ENCODE measurements at places on chromosomes 6 and 20. TPM values are rescaled to one million over a fixed set of nuclear protein-coding genes. Genes with fewer than 3 reads are reported as not detected.

Gene RFX6
- not detected for total RNA-seq

Gene GGTLC1
- total RNA-seq, result not detected

Gene HBS1L
- total RNA-seq, result 91.6 TPM

Gene STK38
- 88.9 TPM for total RNA-seq

Gene ASIP
- total RNA-seq, result not detected

Gene BPIFB1
- total RNA-seq, result not detected

Gene PPP1R14C
- total RNA-seq, result 0.10 TPM

Gene SCRT2
- not detected for total RNA-seq

DNA sequence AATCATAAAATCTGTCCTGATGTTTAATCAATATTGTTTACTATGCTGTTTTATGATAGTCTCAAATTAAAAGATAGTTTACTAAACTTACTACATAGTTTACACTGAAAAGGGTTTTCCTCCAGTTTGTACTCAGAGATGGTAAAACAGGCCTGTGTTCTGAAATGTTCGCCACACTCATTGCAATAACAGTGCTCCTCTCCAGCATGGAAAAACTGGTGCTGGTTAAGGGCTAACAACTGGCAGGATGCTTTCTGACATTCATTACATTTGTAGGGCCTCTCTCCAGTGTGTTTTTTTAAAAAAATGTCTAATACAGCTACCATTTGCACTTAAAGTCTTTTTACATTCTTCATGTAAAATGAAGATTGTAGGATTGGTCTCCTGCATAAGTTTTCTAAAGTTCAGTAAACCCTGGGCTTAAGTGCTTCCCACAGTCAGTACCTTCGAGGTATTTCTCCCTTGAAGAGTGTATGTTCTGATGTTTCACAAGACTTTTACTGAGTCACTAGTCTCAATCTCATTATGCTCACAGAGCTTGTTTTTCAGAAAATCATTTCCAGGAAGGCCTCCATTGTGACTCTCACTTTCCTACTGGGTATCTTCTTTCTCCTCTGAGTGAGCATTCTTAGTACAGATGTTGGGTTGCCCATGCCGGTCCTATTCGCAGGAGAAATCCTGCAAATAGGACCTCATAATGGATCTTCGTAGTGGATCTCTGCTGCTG is 8.7 kb upstream of the ZSCAN12 start:
- H3K4me3 ChIP-seq, result no peak overlapping the region
- H3K4me1 ChIP-seq, result peaks cover 14% of the 10 kb centered on the region
- H3K36me3 ChIP-seq, result no peaks in the 10 kb centered on the region

- no peaks in the 10 kb centered on the region for H3K4me1 ChIP-seq
- H3K27me3 ChIP-seq, result no peaks in the 10 kb centered on the region
- DNase-seq, result no peak
- no peak overlapping the region for H3K4me3 ChIP-seq
- no peak overlapping the region for H3K27ac ChIP-seq
Observed at GRCh38 chr20:50628332-50628731, 63.0 kb downstream of the RIPOR3 start.

- H3K27me3 ChIP-seq, result peaks cover 17% of the 10 kb centered on the region
- no peak for DNase-seq
- no peaks in the 10 kb centered on the region for H3K36me3 ChIP-seq
Observed at GRCh38 chr6:39057251-39058155, 8.9 kb downstream of the GLP1R start.

DNA sequence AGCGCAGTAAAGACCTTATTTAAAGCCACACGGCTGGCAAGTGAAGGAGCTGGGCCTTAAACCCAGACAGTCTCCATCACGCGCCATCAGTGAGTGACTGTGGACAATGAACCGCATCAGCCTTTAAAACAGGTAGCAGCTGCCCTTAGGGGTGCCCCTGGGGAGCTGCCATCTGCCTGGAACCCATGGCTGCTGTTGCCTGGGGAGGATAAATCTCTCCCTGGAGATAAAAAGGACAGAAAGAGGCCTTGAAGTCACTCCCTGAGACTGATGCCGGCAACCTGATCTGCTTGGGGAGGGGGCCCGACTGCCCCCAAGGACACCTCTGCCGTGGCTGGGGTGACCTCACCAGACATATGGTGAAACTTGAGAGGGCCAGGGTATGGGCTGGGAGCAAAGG is 73.5 kb downstream of the PREX1 start:
- no peak overlapping the region for H3K27ac ChIP-seq
- peaks cover 94% of the 10 kb centered on the region for H3K36me3 ChIP-seq
- no peak overlapping the region for H3K4me3 ChIP-seq
- H3K27me3 ChIP-seq, result no peaks in the 10 kb centered on the region
- peaks cover 91% of the 10 kb centered on the region for H3K4me1 ChIP-seq

DNA sequence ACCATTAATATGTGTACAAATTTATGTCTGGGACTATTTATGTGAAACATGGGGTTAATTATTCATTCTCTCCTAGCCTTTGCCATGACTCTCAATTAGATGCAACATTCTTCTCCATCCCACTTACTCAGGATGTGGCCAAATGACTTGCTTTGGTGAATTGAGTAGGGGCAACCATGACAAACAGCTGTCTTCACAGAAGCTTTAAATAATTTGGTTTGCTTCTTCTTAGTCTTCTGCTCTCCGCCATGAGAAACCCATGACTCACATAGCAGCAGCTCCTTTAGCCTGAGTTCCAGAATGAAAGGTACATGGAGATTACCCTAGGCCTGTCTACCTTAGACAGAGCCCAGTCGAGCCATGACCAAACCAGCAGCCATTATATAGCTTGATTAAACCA is 74.7 kb downstream of the FRK start:
- H3K4me1 ChIP-seq, result no peaks in the 10 kb centered on the region
- H3K27ac ChIP-seq, result no peak overlapping the region
- DNase-seq, result no peak
- H3K4me3 ChIP-seq, result no peak overlapping the region

GRCh38 chr6:122548281-122548680 is 61.9 kb upstream of the PKIB start:
- H3K4me1 ChIP-seq, result no peaks in the 10 kb centered on the region

GRCh38 chr6:106199331-106199730 is 113.2 kb downstream of the PRDM1 start:
- H3K27me3 ChIP-seq, result no peaks in the 10 kb centered on the region
- H3K27ac ChIP-seq, result no peak overlapping the region
- no peak for DNase-seq
- peaks cover 60% of the 10 kb centered on the region for H3K36me3 ChIP-seq

- H3K27ac ChIP-seq, result no peak overlapping the region
- H3K27me3 ChIP-seq, result no peaks in the 10 kb centered on the region
- H3K36me3 ChIP-seq, result no peaks in the 10 kb centered on the region
- no peak overlapping the region for H3K4me3 ChIP-seq
Observed at GRCh38 chr6:159805440-159806020, 5.5 kb downstream of the PNLDC1 start.

DNA sequence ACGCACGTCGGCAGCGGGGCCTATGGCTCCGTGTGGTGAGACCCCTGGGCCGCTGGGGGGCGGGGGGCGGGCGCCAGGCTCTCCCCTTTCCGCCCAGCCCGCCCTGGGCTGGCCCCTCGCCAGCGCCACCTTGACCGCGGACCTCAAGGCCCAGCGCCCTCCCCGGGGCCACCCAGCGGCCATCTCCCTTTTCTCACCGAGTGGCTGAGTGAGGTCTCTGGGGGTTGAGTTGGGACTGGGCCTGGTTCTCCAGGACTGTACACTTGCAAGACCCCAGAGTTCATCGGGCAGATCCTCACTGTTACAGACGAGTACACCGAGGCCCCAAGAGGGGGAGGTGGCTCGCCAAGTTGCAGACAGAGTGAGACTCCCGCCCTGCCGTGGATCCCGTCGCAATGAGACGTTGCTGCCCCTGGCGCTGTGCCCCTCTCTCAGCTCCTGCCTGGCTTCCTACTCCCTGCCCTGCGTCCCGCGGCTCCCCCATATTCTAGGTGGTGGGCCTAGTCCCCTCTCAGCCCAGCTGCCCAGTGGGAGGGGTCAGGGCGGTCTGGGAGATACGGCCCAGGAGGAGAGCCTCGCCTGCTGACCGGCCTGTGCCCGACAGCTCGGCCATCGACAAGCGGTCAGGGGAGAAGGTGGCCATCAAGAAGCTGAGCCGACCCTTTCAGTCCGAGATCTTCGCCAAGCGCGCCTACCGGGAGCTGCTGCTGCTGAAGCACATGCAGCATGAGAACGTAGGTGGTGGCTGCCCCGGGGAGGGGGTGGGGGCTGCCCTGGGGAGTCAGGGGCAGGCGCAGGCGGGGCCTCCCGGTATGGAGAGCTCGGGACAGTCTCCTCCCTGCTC is 576 bp downstream of the MAPK13 start:
- H3K27ac ChIP-seq, result peak overlapping the region; percentile 93
- H3K4me3 ChIP-seq, result peak overlapping the region; percentile 86
- peak; percentile 65 for DNase-seq
- H3K4me1 ChIP-seq, result peaks cover 53% of the 10 kb centered on the region

DNA sequence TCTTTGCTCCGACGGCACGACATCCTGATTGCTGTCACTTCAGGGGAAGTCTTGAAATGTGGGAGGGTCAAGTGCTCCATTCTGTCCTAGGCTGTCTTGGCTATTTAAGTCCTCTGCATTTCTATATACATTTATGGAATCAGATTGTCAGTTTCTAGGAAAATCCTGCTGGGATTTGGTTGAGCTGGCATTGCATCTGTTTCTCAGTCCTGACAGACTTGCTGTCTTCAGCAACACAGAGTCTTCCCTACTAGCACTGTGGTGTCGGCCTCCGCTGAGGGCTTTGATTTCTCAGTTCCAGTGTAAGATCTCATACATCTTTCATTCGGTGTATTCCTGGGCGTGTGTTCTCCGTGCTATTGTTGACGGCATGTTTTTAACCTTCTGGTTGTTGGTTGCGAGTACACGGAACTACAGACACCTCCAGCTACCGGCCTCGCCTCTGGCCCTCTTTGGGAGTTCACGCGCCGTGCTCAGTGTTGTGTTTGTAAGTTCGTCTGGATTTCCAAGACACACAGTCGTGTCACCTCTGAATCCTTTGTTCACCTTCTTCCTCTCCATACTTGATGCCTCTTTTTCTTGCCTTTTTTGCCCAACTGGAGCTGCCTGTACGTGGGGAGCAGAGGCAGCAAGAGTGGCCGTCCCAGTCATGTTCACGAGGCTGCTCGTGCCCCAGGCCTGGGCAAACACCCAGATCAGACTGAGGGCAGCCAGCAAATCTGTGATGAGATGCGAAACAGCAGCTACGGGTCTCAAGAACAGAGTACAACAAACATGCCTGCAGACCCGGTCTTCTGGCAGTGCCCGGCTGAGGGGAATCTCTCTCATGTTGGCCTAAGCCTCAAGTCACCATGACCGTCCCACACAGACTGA is 92.8 kb downstream of the TAF4 start:
- H3K27ac ChIP-seq, result no peak overlapping the region
- DNase-seq, result no peak
- H3K27me3 ChIP-seq, result no peaks in the 10 kb centered on the region
- H3K4me1 ChIP-seq, result no peaks in the 10 kb centered on the region

DNA sequence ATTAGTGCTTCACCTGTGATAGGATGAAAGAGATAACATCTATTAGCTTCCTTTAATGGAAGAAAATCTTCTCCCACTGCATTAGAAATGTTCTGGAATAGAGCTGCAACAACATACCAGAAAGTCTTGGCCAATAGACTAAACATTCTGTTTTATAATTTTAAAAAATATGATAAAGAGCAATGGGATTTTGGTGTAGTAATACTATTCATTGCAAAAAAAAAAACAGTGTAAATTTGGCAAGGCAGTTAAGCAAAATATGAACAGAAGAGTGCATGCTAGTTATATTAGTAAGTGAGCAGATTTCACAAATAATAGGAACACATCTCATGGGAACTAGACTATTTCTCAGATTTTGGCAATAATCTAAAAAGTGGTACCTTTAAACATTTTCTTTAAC is 43.3 kb downstream of the SOX4 start:
- no peaks in the 10 kb centered on the region for H3K36me3 ChIP-seq
- H3K27me3 ChIP-seq, result no peaks in the 10 kb centered on the region
- no peak overlapping the region for H3K27ac ChIP-seq

DNA sequence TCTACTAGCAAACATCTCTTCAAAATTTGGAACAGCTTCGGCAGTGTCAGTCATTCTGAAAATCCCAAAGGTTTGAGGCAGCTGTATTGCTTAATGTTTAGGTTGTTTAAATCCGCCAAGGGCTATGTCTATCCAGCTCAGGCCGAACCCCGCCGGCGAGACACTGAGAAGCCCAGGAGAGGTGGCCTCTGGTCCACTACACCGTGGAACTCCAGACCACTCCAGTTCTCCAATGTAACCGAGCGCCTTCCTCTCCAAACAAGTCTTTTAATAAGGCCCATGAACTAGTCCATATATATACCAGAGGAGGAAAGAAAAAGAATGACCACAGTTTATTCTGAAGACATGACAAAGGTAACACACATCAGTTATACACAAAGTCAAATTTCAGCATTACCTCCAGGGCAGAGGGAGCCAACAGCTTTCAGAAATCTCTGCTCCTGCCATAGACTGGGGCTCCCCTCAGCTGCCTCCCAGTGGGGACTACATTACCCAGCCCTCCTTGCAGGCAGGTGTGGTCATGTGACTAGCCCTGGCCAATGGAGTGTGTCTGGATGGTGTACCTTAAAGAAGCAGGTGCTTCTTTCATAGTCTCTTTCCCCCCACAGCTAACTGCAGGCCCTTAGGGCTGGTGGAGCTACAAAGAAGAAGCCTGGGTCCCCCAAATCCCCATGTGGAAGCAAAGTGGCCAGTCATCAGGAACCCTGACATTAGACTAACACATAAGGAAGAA is at the start of gene RAMACL:
RAMACL (minus strand) TSS at position 255 of the 733 bp plus-strand sequence; CDS start at position 54, 201 bp downstream.
- peak; percentile 53 for DNase-seq
- H3K27me3 ChIP-seq, result no peaks in the 10 kb centered on the region
- peaks cover 12% of the 10 kb centered on the region for H3K4me1 ChIP-seq
- H3K36me3 ChIP-seq, result no peaks in the 10 kb centered on the region
- no peak within 1 kb of the TSS for H3K4me3 ChIP-seq

- H3K27ac ChIP-seq, result no peak overlapping the region
- H3K4me3 ChIP-seq, result no peak overlapping the region
- no peaks in the 10 kb centered on the region for H3K36me3 ChIP-seq
- DNase-seq, result no peak
- peaks cover 2% of the 10 kb centered on the region for H3K4me1 ChIP-seq
Observed at GRCh38 chr20:37364013-37364926, 18.3 kb downstream of the SRC start.

DNA sequence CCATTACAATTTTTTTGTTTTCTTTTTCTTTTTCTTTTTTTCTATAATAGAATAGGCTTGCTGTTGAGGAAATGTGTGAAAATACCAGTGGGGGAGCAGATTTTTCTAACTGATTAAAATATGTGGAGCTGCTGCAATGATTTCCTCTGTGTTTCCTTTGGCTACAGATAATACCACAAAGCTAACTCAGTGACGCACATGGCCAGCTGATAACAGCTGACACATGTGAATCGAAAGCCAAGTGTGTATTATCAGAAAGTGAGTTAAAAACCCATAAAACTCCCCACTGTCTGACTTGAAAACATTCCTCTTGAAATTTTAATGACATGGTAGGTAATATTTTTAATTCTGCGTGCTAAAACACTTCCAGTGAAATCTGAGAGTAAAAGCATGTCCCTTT is 70.8 kb upstream of the AHI1 start:
- DNase-seq, result peak; percentile 74
- peaks cover 12% of the 10 kb centered on the region for H3K27me3 ChIP-seq
- peaks cover 53% of the 10 kb centered on the region for H3K4me1 ChIP-seq

GRCh38 chr6:144722154-144722737 is 437.1 kb downstream of the UTRN start:
- peaks cover 7% of the 10 kb centered on the region for H3K4me1 ChIP-seq
- peaks cover 33% of the 10 kb centered on the region for H3K36me3 ChIP-seq
- no peaks in the 10 kb centered on the region for H3K27me3 ChIP-seq
- no peak for DNase-seq
- H3K4me3 ChIP-seq, result no peak overlapping the region

- no peaks in the 10 kb centered on the region for H3K4me1 ChIP-seq
- H3K36me3 ChIP-seq, result no peaks in the 10 kb centered on the region
- no peak overlapping the region for H3K4me3 ChIP-seq
- DNase-seq, result no peak
- no peaks in the 10 kb centered on the region for H3K27me3 ChIP-seq
Observed at GRCh38 chr6:166567107-166567506, 19.4 kb downstream of the RAMACL start.
